ENCODE measurements at places on chromosomes 6 and 20.

- no peak for DNase-seq
Observed at GRCh38 chr6:104418125-104418524, 441.6 kb downstream of the HACE1 start.

DNA sequence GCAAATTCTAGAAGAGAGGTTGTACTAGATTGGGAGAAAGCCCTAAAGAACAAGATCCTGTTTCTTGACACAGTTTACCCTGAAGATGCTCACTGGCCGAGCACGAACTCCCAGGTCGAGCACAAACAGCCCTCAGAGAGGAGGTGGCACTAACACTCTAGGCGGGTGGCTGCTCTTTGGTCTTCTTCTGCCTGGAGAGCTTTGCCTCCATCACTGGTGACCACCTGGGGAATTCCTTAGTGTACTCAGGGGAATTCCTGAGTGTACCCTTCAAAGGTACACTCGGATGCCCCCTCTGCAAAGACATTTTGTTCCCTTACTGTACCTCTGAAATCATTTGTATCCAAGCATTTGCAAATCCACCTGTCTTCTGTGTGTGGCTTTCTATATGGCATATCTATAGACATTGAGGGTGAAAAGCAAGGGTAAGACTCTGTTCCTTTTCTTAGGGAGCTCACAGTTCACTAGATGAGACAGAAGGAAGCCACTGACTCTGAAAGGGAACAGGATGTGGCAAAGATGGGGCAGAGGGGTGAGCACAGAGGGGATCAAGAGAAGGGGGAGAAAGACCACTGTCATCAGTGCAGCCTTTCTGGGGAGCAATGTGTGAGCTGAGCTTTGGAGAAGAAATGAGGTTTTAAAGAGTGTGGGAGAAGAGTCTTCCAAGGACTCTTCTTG is 169.8 kb upstream of the PROKR2 start:
- DNase-seq: no peak

- DNase-seq: no peak
Observed at GRCh38 chr6:122033564-122034181, 365.8 kb upstream of the HSF2 start.

DNA sequence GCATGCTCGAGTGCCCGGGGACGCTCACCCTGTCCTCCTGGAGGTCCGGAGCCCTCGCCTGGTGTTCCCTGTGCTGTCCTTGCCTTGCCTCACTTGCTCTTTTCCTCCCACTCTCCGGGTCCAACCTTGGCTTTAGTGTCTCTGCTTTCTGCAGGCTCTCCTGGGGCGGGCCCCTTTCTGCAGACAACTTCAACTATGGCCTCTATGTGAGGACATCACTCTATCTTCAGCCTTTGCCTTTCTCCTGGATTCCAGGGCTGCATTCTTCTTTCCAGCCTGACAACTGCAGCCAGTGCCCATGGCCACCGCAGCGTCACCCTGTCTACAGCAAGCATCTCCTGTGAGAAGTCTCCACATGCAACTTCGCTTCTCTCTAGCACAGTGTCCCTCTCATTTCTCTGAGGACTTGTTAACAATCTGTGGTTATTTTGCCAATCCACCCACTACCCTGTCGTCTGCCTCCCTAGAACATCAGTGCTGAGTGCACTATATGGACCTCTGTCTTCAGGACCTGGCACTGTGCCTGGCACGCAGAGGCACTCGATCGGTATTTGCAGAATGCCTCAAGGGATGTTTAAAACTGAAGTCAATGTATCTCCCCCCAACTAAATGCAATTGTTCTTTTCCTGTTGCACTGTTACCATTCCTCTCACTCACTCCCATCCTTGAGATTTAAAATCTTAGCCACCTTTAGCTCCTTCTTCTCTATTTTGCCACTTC is 35.9 kb downstream of the FOXC1 start:
- no peak for DNase-seq

DNA sequence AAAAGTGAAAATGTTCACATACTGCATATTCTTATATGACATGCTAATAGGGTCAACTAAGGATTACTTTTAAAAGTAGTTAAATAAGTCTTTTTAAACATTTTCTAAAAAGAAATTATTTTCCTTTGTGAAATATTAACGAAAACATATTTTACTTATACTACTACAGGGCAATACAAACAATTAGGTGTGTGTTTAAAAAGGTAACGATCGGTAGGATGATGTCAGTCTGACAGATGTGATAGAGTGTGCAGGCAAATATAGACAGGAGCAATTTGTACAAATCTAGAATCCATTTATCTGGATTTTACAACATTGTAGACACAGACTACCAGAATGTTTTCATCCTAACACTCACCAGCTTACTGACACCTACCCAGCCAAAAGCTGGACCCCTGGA is 257.5 kb downstream of the FOXC1 start:
- no peak for DNase-seq

GRCh38 chr20:10171864-10172751 is 46.5 kb upstream of the SNAP25 start:
- DNase-seq: no peak

- no peak for DNase-seq
Observed at GRCh38 chr20:49868538-49868937, 46.8 kb downstream of the SPATA2 start.

GRCh38 chr6:13375360-13375878 is 47.1 kb upstream of the TBC1D7 start:
- DNase-seq: no peak

GRCh38 chr20:57939499-57939898 is 229.7 kb upstream of the PMEPA1 start:
- DNase-seq: no peak

DNA sequence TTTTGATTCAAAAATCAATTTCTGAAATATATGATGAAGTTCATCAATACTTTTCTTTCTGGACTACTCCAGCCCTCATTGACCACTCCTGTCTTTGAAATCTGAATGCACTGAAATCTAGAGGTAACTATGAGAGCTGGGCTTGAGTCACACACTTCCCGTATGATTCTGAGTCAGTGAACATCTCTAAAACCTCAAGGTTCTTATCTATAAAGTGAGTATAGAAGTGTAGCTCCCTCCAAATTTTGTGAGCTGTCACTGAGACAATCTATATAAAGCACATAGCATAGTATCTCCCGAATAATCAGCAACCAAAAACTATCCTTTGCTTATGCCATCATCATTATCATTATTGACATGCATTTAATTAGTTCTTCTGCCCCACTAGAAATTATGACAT is 182.4 kb downstream of the TSHZ2 start:
- no peak for DNase-seq

DNA sequence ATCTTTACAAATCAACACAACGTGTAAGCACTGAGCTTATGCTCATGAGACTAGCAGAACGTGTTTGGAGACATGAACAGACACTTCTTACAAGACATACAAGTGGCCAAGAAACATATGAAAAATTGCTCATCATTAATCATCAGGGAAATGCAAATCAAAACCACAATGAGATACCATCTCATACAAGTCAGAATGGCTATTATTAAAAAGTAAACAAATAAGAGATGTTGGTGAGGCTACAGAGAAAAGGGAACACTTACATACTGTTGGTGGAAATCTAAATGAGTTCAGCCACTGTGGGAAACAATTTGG is 327.9 kb upstream of the SOX4 start:
- no peak for DNase-seq

GRCh38 chr20:60064554-60065196 is 106.5 kb downstream of the CDH26 start:
- no peak for DNase-seq

DNA sequence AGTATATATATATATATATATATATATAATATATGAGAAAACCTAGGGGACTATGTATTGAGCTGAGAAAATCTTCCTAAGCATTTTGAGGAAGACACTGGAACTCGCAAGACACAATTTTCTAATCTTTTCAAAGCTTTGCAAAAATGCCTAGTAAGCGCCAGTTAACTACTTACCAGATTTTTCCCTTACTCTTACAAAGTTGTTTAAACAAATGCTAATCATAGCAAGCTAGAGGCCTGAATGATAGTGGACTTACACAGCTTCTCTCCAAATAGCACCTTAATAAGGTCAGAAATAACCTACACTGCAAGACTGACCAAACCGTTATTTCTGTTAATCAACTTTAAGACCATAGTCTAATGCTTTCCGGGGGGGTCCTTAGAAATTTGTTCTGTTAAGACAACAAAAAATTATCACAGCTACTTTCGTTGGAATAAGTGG is 56.1 kb upstream of the HFE start:
- no peak for DNase-seq

DNA sequence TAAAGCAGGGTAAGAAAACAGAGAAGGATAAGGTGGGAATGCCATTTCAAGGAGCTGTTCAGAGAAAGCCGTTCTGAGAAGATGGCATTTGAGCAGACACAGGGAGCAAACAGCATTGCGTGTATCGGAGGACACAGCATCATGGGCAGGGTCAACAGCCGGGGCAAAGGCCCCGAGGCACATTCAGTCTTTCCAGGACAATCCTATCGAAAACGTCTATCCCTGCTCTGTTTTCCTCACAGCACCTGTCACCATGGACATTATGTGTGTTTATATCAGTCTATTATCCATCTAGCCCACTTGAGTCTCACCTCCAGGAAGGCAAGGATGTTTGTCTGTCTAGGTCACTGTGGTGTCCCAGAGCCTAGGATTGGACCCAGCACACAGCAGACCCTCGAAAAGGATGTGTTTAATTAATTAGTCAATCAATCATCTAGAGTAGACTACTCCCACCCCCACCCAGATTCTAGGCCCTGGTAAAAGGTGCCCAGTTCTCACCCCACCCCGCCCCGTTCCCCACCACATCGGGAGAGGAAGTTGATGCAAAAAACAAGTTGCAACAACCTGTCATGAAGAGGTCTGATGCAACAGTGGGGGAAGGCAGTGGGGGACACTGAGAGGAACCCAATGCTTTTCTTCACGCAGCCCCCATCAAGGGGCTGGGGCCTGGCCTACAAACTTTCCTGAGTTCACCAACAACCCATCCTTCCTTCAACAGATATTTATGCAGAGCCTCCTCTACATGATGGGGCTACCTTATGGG is 66.6 kb downstream of the PREX1 start:
- peak; percentile 75 for DNase-seq

DNA sequence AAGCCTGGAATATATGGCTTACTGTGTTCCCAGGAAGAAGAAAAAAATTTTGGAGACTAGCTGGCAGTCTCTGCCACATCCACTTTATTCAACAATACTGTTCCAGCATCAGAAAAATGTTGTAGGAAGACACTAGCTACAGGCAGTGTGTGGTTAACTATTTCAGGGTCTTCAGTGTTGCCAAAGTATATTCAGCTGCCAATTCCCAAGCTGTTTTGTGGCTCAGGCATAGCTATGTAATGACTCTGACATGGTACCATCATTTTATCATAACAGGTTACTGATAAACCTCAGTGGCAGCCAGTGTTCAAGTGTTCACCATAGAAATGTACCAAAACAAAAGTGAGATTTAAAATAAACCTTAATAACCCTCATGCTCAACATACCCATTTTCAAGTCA is 503.1 kb downstream of the ADGRB3 start:
- no peak for DNase-seq

DNA sequence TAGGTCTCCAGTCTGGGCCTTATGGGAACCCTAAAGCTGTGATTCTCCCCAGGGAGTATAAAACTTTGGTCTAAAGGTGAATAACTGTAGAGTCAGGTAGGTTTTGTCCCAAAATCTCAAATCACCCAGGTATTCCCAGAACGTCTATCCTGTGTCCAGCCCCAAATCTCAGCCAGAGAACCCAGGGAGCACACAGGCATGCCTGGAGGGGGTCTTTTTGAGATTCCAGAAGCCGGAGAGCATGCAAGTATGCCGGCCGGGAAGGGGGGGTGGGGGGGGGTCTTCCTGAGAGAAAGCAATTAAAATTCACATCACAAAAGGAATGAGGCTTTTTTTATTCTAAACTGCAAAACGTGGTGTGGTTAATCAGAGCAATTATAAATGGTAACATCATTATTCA is 210.0 kb downstream of the PTPRT start:
- DNase-seq: no peak

DNA sequence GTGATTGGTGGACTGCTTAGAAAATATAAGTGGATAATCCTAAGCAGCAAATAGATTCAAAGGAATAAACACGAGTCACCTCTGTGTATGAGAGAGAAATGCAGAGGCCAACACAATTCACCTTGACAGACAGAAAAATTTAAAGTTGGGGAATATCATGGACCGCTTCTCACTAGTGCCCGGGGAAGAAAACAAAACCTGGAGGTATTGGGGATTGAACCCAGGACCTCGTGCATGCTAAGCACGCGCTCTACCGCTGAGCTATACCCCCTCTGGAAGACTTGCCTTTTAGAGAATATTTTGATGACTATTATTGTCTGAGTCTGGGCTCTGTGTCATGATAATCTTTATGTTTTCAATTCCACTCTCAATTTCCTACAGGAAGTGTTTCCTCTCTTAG is 111.9 kb downstream of the TRIM27 start:
- DNase-seq: no peak

DNA sequence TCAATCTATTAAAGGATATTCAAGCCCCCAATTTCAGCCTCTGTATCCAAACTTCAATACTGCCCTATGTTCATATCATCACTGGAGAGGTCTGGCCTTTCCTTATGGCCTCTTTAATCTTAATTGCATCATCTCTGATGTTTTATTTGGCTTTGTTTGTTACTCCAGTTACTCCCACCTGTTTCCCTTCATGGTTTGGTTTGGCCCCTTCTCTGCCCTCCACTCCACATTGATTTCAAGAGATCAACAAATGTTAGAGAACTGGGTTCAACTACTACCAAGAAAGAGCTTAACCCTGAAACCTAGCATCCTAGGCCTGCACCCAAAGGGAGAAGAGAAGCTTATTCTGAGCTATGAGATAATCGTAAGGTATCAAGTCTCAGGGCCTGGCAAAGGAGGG is 221.6 kb downstream of the LAMA2 start:
- DNase-seq: no peak

DNA sequence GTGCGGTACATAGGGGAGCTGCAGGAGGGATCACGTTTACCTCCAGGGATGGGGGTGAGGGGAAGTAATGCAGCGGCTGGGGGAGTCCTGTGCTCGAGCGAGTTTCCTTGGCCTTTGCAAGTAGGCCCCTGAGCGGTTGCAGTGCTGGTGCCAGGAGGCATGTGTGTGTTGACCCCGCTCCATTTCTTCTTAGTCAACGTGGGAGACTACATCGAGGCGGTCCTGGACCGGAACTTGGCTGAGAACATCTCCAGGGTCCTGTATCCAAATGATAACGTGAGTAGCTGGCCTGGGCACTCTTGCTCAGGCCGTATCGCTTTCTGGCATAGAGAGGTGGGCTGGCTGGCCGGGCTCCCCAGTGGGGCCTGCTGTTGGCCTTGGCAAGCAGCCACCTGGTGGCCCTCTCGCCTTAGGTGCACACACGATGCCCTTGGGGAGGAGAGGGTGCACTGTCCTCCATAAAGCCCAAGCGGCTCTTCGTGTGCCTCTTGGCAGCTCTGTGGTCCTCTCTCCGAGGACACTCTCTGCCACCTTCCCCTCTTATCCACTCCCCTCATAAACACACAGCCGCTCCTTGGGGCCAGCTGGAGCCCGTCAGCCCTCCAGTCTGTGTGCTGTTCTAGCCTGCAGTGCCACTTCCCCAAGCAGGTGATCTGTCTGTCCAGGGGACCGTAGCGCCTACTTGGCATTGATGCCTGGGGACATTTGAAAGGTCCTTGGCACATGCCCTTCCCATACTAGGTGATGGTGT is 29.3 kb downstream of the PYGB start:
- DNase-seq: no peak

- peak; percentile 55 for DNase-seq
Observed at GRCh38 chr6:11366183-11366933, 133.9 kb upstream of the NEDD9 start.

- DNase-seq: no peak
Observed at GRCh38 chr20:33704197-33704924, 15.7 kb downstream of the PXMP4 start.

- no peak for DNase-seq
Observed at GRCh38 chr6:131523988-131524673, 48.9 kb upstream of the ARG1 start.

GRCh38 chr6:75437421-75437891 is 56.1 kb downstream of the FILIP1 start:
- no peak for DNase-seq
